Mesendoderm (in vitro differentiated cells): ENCODE measurements at places on chromosomes 1 and 21.

GRCh38 chr1:37238364-37239224 is 204.3 kb upstream of the GRIK3 start:
- DNase-seq: peak; percentile 85
- H3K4me3 ChIP-seq: no peak overlapping the region
- peaks cover 8% of the 10 kb centered on the region for H3K4me1 ChIP-seq
- H3K36me3 ChIP-seq: no peaks in the 10 kb centered on the region
- no peak overlapping the region for H3K27ac ChIP-seq

- no peak for DNase-seq
- no peaks in the 10 kb centered on the region for H3K36me3 ChIP-seq
Measured at GRCh38 chr1:162218975-162219374, 149.5 kb downstream of the NOS1AP start.

GRCh38 chr1:27591622-27592021 is 12.3 kb downstream of the AHDC1 start:
- H3K27ac ChIP-seq: no peak overlapping the region
- no peak for DNase-seq
- no peak overlapping the region for H3K4me3 ChIP-seq
- H3K4me1 ChIP-seq: peaks cover 23% of the 10 kb centered on the region
- no peaks in the 10 kb centered on the region for H3K27me3 ChIP-seq

- DNase-seq: no peak
- H3K27ac ChIP-seq: no peak overlapping the region
- no peaks in the 10 kb centered on the region for H3K27me3 ChIP-seq
- H3K4me3 ChIP-seq: no peak overlapping the region
- no peaks in the 10 kb centered on the region for H3K4me1 ChIP-seq
Measured at GRCh38 chr1:169869426-169869825, 24.3 kb downstream of the SCYL3 start.

GRCh38 chr1:59638231-59638711 is 176.5 kb upstream of the HOOK1 start:
- H3K4me1 ChIP-seq: no peaks in the 10 kb centered on the region
- H3K36me3 ChIP-seq: no peaks in the 10 kb centered on the region
- peak; percentile 90 for DNase-seq
- H3K4me3 ChIP-seq: no peak overlapping the region

GRCh38 chr1:1554926-1555915 is 14.8 kb upstream of the TMEM240 start:
- no peaks in the 10 kb centered on the region for H3K4me1 ChIP-seq
- peak; percentile 54 for DNase-seq
- no peak overlapping the region for H3K27ac ChIP-seq
- no peak overlapping the region for H3K4me3 ChIP-seq

DNA sequence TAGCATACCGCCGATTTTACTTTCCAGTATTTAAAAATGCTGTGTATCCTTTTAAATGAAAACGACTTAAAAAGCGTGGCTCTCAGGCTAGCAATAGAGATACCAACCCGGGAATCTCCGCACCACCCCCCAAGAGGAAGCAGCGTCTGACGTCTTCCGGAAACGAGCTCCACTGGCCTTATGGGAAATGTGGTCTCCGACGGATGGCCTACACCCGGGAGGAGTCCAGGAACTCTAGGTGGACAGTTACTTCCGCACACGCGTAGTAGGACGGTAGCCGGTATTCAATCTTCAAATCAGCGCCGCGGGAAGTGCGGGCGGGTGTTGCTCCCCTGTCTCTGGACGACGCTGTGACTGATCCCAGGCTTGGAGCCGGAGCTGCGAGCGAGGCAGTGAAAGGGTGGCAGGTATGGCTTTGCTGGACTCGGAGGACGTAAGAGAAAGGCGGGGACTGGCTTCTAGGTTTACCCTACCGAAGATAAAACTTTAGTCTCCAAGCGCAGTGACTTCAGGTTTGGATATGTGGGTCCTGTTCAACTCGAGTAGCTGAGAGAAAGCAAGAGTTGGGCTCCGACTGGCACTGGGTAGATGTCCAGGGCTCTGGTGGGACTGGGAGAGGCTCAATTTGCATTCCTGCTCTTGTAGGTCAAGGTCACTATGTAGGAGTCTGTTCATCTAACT is at the start of gene ZNF684:
Gene ZNF684 (plus strand): TSS at position 257 of the 681 bp plus-strand sequence. CDS start 1,530 bp downstream, outside the sequence.
- peak; percentile 97 for DNase-seq
- H3K4me1 ChIP-seq: no peaks in the 10 kb centered on the region
- H3K4me3 ChIP-seq: peak within 1 kb of the TSS; percentile 58
- no peak within 1 kb of the TSS for H3K27ac ChIP-seq
- H3K36me3 ChIP-seq: no peaks in the 10 kb centered on the region
